ENCODE measurements at places on chromosomes 3 and 15.
A peak's percentile ranks its signal among the peaks of the same experiment; 100 is the strongest.

- DNase-seq: peak; percentile 51
Observed at GRCh38 chr3:129025108-129025507, 24.0 kb downstream of the EFCC1 start.

GRCh38 chr15:77572186-77572585 lies 60.5 kb downstream of the LINGO1 start:
- DNase-seq: no peak

GRCh38 chr3:54906763-54907162 lies 21.1 kb downstream of the LRTM1 start:
- no peak for DNase-seq

GRCh38 chr15:52362497-52362896 lies 66.9 kb upstream of the MYO5C start:
- no peak for DNase-seq

DNA sequence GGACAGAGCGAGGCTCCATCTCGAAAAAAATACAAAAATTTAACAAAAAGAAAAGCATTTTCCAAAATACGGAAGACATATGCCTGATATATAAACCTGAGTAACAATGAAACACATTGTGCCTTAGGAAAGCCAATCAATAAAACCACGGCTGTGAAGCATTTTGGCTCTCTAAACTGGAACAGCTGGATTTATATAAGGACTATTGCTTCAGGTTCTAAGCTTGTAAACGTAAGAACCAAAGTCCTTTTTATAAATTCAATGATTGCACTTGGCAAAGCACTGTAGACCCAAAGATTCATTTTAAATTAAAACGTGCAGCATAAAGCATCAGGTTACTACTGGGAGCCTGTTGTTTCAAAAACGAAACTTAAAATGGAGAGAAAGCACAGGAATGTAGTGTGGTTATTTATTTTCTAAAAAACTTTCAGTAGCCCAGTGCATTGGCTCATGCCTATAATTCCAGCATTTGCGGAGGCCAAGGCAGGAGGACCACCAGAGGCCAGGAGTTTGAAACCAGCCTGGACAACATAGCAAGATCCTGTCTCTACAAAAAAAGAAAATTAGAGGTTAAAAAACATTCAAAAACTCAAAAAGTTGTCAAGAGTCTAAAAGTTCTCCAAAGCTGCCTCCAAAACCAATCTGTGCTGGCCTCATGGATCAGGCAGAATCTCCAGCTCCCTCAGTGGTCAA lies 61.5 kb downstream of the USF3 start:
- no peak for DNase-seq

- no peak for DNase-seq
Observed at GRCh38 chr3:152961323-152961722, 126.4 kb downstream of the P2RY1 start.

GRCh38 chr15:75761446-75762356 lies 49.1 kb upstream of the CSPG4 start:
- no peak for DNase-seq

DNA sequence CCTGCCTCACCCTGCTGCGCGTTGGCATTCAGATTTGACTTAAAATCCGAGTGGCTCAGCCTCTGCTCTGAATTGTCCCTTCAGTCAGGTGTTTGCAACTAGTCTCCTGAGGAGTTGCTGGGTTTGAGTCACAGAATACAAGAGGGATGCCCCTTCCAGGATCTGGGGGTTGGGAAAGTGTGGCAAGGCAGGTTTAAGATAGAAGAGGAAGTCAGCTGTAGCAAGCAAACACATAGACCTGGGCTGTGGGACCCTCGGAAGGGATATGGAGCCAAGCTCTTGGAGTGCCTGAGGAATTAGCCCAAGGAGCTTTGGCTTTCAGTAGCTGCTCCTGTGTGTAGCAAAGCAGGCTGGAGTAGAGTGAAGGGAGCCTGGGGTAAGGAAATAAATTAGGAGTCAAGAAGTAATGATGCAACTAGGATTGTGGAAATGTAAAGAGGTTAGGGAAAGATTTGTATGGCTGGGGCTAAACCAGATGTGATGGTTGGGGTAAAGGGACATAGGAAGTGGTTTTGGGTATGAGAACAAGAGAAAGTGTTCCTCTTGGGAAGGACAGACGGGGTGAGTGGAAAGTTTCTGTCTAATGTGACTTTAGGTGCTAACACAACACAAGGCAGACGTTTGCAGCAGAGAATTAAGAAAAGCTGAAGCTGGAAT lies 41.2 kb downstream of the RAB7A start:
- no peak for DNase-seq

GRCh38 chr15:87470923-87471322 lies 785.6 kb downstream of the NTRK3 start:
- DNase-seq: no peak

GRCh38 chr3:186534113-186534669 lies 10.0 kb downstream of the CRYGS start:
- no peak for DNase-seq

GRCh38 chr3:88040529-88040928 lies 18.3 kb downstream of the CGGBP1 start:
- no peak for DNase-seq

DNA sequence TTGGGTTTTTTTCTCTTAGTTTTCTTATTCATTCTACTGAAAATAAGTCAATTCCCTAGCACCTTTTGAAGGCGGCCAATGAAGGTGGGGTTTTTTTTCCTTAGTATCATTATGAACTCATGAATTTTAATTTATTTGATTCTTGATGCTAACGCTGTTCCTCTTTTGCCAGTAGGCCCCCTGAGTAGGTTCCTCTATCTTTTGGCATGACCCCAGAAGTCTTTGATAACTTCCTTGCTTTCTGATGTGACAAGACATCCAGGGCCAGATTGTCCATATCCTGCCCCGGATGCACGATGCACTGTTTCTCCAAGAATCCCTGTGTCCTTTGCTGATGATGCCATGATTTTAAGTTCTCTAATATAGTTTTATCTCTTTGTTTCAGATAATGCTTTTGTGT lies 20.6 kb downstream of the LRRK1 start:
- DNase-seq: no peak

- DNase-seq: no peak
Observed at GRCh38 chr3:8206971-8207617, 294.5 kb upstream of the LMCD1 start.

DNA sequence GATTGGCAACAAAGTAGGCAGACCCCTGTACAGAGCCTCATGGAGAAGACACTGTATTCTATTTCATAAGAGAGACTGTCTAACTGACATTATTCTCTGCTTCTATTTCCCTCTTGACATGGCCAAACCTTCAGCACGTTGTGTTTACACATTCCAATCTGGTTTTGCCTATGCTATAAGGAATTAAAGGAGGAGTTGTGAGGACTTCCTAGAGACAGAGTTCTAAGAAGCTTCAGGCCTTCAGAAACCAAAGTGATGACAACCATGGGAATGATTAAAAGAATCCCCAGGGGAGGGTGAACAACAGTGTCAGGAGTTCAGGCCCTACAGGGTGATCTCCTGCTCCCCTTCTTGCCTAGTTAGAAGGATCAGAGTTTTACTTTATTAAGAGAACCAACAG lies 44.9 kb upstream of the CAPN7 start:
- no peak for DNase-seq

GRCh38 chr3:150545419-150546225 lies 674 bp downstream of the SERP1 start:
- DNase-seq: peak; percentile 86

GRCh38 chr3:77042343-77042742 lies 2.4 kb downstream of the ROBO2 start:
- DNase-seq: no peak

- DNase-seq: no peak
Observed at GRCh38 chr3:143010024-143010423, 8.7 kb downstream of the U2SURP start.

- DNase-seq: peak; percentile 85
Observed at GRCh38 chr3:126208606-126209256, 28.3 kb upstream of the ALDH1L1 start.
